ENCODE measurements at places on chromosomes 7 and 10.

DNA sequence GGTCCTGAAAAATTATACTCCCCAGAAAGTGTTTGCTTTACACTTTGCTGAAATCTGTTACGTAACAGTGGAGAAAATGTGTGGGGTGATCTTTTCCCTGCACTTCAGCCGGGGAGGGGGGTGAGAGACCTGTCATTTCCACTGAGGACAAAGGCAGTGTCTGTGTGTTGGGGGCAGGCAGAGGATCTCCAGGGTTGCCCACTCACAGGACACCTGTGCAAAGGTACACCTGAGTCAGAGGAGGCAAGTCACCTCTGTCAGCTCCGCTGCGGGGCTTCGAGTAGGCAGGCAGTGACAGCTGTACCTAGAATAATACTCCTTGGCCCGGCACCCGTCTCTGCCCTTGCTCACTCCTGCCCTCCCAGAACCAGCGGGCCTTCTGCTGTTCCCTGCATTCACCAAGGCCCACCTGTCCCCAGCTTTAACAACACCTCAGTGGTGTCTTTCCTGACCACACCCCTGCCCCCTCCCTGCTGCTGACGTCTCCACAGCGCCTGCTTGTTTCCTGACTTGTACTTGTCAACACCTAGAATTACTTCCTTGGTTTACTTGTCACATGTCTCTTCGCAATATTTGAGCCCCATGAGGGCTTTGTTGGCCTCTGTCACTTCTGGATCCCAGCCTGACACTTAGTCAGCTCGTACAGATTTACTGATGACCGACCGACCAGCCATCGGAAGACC, 159.2 kb downstream of the NEURL1 start:
- no peak for DNase-seq

GRCh38 chr10:95475003-95475383, 86.2 kb downstream of the SORBS1 start:
- no peak for DNase-seq

GRCh38 chr10:1368842-1369171, 312.6 kb downstream of the WDR37 start:
- peak; percentile 52 for DNase-seq

DNA sequence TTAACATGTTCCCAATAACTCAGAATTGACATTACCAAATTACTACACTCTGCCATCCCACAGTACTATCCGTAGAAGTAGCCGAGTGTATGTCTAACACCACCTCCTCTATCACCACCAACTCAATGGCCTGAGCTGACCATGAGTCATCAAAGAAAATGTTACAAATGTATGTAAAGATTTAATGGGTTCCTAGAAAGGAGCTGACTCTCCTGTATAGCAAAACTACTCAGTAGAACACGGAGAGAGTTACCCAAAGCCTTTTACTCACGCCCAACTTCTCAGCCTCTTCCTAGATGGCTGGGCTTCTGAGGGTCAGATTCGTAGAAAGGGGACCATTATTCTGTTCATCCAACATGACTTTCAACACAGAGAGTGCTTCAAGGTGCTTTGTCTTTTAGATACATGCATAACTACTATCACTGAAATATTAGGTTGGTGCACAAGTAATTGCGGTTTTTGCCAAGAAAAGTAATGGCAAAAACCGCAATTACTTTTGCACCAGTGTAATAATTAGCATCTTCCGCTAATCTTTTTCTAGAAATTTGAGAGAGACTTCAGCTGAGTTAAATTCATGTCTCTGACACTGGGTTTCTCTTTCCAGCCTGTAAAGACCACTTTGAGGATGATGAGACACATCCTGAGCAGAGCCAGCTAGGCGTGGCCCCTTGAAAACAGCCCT, 24.0 kb upstream of the NANOS1 start:
- no peak for DNase-seq

- DNase-seq: no peak
These were observed 6.1 kb downstream of the RNF133 start for GRCh38 chr7:122692769-122693309.
